AG10803 (cell line): ENCODE measurements at places on chromosomes 11 and 22.

- peak; percentile 0 for DNase-seq
Observed at GRCh38 chr11:42036201-42036600, 576.7 kb upstream of the LRRC4C start.

DNA sequence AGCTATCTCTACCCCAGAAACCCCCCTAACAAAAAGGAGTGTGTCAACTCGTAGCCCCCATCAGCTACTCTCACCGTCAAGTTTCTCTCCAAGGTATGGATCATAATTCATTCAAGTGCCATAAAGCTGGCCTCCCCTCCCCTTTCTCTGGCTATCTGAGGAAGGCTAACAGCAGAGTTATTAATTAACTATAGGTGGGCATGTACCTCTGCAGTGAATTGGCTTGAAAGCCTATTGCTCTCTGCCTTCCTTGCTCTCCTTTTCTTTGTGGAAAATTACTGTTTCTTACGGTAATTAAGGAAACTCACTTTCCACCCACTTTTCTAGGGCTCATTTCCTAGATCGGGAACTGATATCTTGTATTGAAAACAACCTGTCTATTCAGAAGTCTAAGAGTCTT is 14.1 kb downstream of the POLA2 start:
- no peak for DNase-seq

DNA sequence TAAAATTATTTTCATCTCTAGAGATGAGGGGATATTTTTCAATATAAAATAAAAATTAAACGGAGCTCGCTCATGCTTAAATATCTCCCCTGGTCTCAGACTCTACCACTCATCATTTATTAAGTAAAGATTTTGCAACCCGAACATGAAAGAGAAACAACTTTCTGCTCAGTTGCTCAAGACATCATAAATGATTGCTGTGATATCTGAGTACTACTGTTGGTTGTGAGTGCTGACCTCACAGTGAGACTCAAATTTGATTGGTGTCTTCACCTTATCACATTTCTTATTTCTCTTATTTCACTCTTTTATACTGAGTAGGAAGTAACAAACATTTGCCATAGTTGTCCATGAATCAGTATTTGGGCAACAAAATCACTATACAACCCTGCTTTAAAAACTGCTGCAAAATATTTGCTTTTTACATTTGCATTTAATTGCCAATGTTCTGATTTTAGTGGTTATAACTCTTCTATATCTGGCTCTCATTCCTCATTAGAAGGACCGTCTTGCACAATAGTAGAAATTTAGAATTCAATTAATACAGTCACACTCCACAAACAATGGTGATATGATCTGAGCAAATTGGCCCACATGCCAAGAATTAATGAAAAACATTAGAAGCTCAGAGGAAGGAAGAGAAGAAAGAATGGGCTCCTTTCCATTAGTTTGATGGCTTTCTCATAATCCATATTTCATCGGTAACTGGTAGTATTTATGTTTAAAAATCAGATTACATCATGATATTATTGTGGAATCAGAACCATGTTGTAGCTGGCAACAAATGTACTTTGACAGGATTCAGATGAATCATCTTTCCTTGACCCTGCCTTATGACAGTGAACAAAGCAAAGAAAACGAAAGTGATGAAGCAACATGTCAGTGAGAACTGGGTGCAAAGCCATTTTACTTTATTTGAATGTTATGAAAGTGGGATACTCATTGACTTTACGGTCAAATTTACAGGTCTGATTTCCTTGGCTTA is 973.6 kb upstream of the TENM4 start:
- no peak for DNase-seq

DNA sequence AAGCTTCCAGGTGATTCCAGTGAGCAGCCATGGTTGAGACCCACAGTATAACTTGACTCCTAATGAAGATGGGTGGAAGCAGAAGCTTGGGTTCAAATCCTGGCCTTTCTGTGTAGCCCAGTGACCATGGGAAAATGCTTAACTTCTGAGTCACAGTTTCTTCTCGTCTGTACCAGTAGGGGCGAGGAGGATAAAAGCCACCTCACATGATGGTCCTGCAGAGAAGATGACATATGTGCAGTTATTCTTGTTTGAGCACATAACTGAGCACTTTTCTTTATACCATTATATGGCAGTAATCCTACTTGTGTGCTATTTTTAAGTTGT is 4.9 kb downstream of the TMEM109 start:
- no peak for DNase-seq

- no peak for DNase-seq
Observed at GRCh38 chr11:70240337-70240736, 30.2 kb upstream of the PPFIA1 start.

GRCh38 chr22:19586922-19587684 is 62.9 kb upstream of the CLDN5 start:
- no peak for DNase-seq

GRCh38 chr22:22925146-22925804 is 37.7 kb downstream of the IGLL5 start:
- DNase-seq, result no peak

DNA sequence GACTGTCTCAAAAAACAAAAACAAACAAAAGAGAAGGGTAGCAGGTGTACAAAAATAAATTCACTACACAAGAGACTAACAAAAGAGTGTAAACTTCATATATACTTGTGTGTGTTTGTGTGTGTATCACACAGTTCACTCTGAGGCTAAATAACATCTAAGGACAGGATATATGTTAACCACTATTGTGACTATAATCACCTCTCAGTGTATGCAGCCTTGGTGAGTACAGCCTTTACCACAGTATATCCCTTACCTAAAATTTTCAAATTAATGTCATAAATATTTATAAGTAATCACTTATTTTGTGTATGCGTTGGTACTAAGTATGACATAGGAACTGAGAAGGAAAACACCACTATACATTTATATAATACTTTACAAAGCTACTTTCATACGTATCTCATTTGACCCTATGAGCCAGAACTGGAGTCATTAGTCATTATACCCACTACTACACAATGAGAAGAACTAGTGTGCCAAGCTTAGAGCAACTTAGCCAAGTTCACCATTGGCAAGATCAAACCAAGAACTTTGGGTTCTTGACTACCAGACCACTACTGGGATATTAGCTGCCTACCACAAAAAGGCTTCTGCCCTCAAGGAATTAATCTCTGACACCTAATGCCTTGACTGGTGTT is 116.7 kb downstream of the SGSM3 start:
- DNase-seq, result no peak

DNA sequence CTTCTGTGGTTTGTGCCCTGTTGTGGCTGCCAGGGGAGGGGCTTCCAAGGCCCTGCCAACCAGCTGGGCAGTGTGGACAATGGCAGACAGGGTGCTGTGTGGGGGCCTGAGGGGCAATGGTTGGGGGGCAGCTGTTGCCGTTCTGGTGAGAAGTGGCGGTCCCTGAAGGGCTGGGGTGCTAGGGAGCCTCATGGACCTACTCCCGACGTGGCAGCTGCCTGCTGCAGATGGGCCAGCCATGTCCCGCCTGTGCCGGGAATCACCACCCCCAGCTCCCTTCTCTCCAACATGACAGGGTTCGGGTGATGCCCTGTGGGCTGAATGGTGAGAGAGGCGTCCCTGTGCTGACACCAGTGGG is 74.2 kb downstream of the KCNQ1 start:
- no peak for DNase-seq

- DNase-seq, result peak; percentile 18
Observed at GRCh38 chr11:5304046-5304445, 2.3 kb upstream of the OR51B4 start.

DNA sequence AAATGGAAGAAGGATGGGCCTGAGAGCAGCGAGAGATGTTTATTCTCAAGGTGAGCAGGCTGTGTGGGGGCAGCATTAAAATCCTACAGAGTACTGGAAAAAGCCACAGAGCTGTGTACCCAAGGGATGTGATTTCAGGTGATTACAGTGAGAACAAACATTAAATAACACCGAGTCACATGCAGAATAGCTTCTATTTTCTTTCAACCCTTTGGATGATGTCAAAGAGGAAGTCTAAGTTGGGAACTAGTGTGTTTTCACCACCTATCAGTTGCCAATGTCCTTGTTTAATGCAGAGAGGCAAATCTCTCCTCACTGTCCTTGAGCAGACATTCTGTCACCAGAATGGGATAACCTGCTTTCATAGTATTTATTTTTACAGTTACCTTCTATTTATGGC is 379.6 kb upstream of the NARS2 start:
- no peak for DNase-seq

DNA sequence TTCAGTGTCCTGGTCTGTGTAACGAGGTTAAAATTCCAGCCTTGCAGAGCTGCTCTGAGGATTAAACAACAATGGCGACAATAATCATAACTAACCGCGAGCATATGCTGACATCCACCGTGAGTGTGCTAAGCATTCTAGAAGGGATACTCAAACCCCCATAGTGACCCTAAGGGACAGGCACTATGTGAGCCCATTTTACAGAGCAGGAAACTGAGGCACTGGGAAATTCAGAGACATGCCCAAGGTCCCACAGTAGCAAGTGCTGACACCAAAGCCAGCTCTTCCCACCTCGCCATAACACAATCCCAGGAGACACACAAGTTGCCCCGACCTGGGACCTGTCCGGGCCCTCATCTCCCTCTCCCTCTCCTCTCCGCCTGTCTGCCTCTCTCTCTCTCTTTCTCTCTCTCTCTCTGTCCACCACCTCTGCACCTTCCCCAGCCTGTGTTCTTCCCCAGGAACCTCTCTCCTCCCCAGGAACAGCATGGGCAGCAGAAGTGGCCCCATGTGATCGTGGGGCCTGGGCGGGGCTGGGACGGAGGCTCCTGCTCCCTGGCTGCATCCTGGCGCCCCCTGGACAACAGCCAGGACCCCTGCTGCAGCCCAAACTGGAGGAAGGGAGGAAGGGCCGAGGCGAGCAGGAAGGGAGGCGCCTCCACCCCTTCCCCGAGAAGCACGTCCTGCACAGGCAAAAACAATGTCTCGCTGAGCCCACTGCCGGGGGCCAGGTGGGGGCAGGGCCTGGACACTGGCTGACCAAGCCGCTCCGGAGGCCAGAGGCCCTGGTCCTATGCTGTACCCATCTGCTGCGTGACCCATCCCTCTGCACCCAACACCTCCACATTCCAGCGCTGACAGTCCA is 14.8 kb upstream of the MFNG start:
- no peak for DNase-seq
